Stimulated activated CD4-positive, alpha-beta T cell treated with anti-CD3 and anti-CD28 coated beads, Interleukin-1b, Interleukin-23, amount 100 ng/mL, for 24 hours (primary cell): ENCODE measurements at places on chromosomes 3 and 15.

GRCh38 chr3:5190147-5190791 lies 2.8 kb downstream of the EDEM1 start:
- DNase-seq = no peak

DNA sequence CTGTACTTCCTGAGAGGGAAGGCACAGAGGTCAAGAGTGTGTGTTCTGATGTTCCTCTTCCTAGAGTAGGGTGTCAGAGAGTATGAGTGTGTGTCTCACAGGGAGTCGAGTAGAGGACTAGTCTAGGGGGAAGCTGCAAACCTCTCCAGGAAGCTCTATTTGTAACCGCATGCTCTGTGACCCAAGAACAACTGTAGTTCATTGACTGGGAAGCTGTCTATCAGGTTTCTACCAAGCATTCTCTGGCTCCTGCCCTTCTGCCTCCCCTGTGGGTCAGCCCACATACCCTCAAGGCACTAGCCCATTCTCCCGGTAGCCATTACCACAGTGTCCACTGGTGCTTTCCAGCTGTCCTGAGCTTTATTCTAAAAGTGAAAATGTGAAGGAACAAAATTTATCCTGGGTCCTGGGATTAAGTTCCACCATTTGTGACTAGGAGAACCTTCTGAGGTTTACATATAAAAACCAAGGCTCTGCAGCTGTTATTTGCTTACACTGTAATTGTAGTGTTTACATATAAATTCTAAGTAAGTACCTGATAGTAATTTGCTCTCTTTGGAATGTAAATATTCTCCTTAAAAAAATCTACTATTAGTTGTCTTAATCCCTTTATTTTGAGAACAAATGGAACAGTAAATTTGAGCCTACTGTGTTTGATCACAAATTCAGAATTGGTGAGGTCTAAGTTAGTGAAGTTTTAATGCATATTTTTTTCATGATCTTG lies 40.7 kb downstream of the MYRIP start:
- no peak for DNase-seq

DNA sequence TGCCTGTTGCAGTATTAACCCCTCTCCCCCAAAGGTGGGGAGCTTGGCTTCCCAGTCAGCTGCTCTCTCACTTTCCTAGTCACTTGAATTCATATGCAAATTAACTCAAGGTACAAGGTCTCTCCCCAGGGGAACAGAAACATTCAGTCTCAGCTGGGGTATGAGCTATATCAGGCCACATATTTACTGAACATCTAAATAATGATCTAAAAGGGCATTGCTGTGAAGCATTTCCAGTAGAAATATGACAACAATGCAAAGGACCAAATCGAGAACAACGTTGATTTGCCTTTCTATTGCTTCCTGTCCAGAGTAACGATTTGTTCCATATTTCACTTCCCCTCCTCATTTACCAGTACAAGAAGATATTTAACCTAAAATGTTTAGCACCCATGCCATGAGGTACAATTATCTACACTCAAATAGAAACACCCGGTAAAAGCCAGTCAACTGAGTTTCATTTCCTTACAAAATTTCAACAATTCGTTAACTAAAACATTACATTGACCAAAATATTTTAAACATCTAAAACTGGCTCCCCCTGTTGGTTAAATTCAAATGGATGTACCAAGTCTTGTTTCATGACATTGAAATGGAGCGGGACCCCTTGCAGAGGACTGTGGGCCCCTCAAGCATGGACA lies 36.5 kb upstream of the KLHL6 start:
- no peak for DNase-seq

DNA sequence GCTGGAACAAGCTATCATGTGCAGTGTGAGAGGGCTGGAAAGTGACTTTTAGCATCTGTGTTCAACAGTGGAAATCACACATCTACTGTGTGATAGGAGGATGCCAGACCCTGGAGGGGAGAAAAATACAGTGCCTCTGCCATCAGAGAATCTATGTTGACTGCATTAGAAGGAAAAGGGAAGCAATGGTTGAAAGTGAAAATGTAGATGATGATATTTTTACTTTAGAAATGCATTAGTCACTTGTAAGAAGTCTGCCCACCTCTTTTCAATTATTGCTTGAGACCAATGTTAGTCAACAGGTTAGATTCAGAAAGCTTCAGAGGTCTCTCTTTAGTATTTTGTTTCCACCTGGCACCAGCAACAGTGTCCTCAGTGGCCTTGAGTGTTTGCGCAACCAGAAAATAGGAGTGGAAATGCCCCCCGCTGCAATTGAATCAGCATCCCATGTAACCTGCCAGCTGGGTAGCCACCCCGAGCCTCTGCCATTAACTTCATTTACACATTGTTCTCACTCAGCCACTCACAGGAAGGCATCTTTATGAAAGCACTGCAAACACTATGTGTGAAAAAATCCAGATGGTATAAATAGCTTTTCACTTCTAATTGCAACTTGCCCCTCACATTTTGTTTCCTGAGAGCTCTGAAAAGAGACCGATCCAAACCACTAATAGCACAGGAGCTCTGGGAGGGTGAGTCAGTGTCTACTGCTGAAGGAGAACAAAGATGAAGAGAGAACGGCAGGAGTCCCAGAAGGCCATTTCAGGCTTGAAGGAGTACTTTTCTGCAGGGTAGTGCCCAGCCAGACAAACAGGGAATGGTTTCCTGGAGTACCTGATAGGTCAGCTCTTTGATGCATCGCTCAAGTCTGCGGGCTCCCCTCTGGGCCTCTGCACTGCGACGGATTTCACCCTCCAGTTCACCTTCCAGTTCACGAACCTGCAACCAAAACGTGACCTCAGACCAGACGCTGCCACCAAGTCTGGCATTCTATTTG lies 92.1 kb downstream of the HHLA2 start:
- no peak for DNase-seq
